ENCODE measurements at places on chromosomes 3 and 15.

GRCh38 chr3:129575233-129575996 is 31.1 kb downstream of the PLXND1 start:
- DNase-seq = no peak

GRCh38 chr3:146851665-146852064 is 246.5 kb upstream of the PLSCR5 start:
- no peak for DNase-seq

DNA sequence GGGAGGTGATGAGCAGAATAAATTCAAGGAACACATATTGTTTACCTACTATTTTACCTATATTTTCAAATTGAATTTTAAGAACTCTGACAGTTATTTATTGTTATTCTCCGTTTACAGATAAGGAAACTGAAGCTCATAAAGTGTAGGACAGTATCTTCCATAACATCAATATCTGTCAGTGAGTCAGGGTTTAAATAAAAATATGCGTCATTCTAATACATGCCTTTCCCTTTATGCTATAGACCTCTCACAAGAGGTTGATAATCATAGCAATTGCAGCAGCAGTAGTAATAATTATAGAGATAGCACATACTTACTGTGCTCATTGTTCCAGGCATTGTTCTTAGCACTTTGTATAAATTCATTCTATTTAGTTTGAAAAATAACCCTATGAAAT is 101.1 kb downstream of the EPHA6 start:
- DNase-seq = no peak

DNA sequence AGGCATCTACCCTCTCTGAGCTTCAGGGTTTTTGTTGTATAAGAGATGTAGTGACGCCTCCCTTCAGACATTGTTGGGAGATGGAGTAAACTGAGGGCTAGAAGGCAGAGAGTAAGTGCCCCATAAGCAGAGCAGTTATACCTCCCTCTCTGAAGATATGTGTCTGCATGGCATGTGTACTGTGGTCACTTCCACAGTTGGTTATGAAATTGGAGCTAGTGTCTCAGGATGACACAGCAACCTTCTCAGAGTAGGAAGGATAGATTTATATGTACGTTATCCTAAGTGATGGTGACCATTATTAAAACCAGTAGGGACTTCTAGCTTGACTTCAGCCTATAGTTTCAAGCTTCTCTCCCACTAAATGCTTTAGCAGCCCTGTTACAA is 17.9 kb downstream of the PXK start:
- no peak for DNase-seq

GRCh38 chr3:35524856-35525255 is 114.5 kb upstream of the ARPP21 start:
- no peak for DNase-seq

DNA sequence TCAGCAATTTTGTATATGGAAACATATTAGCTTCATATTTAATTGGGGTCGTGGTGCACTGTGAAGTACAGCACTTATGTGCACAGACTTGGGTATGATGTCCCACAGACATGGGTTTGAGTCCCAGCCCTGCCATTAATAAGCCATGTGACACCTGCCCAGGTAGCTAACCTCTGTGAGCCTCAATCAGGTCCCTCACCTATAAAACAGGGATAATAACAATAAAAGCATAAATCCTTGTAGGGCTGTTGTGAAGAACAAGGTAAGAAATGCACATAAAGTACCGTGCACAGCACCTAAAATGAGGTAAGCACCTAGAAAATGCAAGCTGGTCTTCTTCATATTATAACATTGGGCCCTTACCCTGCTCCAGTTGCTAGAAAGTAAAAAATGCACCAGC is 173.5 kb upstream of the WNT5A start:
- DNase-seq = no peak

GRCh38 chr3:147934451-147935180 is 525.5 kb downstream of the ZIC1 start:
- no peak for DNase-seq

DNA sequence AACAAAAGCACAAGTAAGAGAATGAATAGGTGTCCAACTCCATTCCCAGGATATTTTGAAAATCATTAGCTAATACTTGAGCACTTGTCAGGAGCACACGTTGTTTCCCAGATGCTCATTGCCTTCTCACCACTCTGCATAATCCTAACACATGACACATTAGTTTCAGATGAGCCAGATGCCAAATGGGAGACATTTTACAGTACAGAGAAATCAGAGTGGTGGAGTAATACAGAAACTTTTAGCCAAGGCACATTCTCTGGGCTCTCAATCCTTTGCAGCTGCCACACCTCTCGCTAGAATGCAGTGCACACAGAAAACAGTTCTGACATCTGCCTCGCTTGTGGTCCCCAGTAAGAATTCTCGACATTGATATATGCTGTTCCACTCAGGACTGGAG is 76.6 kb downstream of the P3H2 start:
- no peak for DNase-seq

DNA sequence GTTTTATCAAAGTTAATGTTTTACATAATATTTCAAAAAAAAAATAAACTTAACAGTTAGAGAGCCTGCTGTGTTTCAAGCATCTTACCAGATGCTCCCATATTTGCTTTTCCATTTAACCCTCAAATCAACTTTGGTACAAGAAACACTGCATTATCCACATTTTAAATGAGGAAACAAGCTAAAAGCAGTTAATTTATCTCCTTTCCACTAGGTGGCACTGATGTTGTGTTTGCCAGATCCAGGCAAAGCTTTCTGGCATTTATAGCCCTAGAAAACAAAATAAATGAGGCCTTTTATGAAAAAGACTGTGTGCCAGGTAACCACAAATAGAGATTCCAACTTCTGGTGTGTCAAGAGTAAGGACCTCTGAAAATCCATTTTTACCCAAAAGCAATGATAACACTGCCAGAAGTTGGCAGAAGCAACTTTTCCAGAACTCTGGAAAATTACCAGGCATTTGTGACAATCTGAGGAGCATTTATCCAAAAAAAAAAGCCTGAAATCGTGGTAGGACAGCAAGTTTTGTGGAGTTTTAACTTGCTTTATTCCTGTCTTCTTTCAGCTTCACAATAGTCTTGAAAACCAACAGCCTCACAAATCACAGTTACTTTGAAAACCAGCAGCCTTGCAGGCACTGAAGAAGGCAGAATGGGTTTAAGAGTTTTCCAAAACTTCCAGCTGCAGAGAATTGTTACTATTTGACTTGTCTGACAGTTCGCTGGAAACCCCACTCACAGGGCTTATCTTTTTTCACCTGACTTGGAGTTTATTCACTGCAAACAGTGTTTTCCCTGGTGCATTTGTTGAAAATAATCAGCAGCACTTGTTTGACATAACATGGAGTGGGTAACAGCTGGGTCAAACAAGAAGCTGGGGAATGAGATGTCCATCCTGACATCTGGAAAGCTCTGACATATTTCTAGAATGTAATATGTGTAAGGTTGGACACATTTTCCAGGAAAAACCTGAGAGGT is 9.2 kb downstream of the FAM162A start:
- no peak for DNase-seq

DNA sequence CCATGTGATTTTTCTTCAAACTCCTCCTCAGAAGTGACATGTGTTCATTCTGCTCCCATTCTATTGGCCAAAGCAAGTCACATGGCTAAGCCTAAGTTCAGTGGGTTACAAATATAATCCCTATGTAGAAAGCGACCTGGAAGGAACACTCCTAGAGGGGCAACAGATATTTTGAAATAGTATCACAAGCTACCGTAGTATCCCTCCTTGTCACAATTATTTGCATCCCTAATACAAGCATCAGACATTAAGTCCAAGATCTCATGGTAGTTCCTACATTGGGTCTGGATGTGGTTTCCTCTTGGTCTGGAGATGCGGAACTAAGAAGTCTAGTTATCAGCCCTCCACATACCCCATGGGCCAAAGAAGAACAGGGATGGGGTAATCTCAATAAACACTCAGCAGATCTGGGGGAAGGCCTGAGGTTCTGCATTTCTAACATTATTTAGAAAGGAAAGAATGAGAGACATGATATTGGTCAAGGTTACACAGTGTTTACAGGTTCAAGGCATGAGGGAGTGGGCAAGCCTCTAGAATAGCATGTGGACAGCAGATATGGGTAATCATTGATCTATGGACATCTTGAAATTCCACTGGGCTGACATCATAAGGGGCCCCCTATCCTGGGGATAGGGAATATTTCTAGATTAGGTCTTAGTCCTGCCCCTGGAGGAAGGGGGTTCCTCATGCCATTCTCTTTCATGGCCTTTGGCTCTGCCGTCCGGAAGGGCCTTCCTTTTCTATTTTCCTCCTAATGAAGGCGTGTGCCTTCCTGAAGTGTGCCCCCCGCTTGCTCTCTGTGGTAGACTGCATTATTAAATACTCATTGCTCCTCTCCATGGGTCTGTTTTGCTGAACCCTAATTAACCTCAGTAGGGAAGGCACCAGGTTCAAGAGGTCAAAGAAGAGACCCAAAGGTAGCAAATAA is 17.8 kb upstream of the ABHD2 start:
- peak; percentile 82 for DNase-seq

DNA sequence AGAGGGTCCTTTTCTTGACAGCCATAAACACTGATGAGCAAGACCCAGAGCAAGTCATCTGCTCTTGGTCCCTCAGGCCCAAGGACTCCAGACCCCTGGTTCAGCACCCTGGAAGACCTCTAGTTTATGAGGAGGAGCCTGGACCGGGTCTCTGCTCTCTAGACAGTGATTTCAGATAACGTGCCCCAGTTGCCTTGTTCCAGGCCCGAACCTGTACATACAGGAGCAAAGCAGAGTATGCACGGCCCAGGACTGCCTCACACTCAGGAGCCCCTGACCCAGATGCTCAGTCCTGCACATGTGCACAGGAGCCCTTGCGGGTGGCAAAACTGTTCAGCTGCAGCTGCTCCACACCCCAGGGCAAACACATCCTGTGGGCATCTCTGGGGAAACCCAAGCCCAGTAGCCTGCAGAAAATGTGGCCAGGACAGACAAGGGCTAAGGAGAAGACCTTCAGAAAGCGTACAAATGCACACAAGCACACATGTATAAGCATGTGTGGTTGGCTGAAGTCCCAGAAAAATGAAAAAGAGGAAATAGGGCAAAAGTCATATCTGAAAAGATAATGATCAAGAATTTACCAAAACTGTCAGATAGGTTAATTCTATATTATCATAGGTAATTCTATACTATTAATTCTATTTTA is 59.9 kb upstream of the CORO2B start:
- DNase-seq = no peak

DNA sequence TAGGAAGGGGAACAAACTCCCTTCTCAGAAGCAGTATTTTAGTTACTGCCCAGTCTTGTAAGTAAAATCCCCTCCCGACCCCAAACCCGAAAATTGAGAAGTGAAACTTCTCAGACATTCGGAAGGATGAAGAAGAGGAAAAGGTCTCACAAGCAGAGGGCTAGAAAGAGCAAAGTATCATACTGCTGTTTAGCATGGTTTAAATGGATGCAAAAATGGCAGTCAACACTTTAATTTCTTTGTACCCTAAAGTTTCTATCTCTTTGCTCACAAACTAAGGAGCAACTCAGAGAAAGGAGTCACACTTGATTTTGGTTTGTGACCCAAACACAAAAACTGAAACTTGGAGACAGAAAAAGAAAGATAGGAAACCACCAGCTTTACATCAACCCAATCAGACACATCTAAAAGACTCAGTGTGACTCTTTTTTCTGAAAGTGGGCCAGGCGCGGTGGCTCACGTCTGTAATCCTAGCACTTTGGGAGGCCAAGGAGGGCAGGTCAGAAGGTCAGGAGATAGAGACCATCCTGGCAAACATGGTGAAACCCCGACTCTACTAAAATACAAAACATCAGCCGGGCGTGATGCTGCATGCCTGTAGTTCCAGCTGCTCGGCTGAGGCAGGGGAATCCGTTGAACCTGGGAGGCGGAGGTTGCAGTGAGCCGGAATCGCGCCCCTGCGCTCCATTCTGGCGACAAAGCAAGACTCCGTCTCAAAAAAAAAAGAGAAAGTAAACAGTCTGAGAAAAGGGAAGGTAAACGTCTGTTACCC is 63.2 kb upstream of the ATP11B start:
- no peak for DNase-seq

DNA sequence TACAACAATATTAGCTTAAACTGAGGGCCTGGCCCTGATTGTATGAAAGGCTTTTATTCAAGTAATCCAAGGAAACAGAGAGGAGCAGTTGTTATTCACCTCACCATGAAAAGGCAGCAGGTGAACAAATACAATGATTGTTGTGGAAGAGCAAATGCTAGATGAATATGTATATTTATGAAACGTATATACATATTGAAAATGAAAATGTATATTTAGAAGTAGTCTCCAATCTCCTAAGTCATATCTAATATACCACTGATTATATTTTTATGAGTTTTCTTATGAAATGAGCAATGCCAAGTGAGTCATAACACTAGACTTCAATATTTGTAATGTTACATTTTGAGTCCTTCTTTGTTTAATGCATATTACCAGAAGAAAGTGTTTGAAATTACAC is 116.2 kb upstream of the KCNMB2 start:
- no peak for DNase-seq

GRCh38 chr3:132925256-132925930 is 112.8 kb upstream of the TMEM108 start:
- DNase-seq = no peak

- DNase-seq = no peak
These were observed 48.9 kb downstream of the TMEM44 start for GRCh38 chr3:194584320-194584776.

- no peak for DNase-seq
These were observed 15.4 kb downstream of the RTP1 start for GRCh38 chr3:187212705-187213104.

GRCh38 chr3:94156626-94157025 is 93.8 kb downstream of the NSUN3 start:
- DNase-seq = no peak

- DNase-seq = no peak
These were observed 766 bp downstream of the FAM98B start for GRCh38 chr15:38454696-38455090.

GRCh38 chr3:71597286-71597685 is 13.8 kb upstream of the FOXP1 start:
- no peak for DNase-seq
